ENCODE measurements at places on chromosomes 7 and 10.

GRCh38 chr7:27392477-27392876, 149.9 kb downstream of the EVX1 start:
- DNase-seq: no peak

DNA sequence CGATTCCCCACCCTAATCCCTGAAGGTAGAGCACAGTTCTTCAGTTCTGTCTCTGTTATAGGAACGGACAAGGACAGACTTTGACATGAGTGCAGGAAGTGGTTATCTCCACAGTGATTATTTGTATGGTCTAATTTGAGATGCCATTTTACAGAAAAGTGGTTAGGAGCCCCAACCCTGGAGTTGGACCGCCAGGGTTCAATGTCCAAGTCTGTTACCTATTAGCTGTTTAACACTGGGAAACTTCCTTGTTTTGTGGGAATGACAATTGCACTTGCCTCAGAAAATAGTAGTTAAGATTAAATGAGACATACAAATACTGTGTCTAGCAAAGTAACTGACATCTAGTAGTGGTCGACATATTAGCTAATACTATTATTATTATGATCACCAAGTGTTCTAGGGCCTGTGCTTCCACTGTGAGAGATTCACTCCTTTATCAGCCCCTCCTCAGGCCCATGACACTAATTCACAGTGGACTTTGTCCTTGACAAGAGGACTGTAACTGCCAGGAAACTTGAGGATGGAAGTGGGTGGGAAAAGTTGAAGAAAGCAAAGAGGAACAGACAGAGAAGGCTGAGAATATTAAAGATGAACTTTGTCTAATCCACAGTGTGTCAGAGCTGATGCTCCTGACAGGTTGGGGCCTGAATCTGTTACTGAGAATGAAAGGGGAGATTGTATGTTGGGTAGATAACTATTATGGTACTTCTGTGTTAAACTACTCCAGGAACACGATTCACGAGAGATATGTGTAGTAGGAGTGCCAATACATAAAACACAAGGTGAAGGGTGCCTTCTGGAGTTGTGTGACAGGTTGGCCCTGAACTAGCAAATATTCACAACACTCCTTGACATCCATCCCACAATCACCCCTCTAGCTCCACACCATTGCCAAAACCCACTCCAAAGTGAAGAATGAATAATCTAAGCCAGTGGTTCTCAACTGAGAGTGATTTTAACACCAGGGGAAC, 66.4 kb downstream of the TAC1 start:
- no peak for DNase-seq

- peak; percentile 6 for DNase-seq
Observed at GRCh38 chr10:90920986-90921666, at the start of gene ANKRD1. Gene ANKRD1 (minus strand): TSS chr10:90921087. CDS start chr10:90921027, 60 bp downstream.

DNA sequence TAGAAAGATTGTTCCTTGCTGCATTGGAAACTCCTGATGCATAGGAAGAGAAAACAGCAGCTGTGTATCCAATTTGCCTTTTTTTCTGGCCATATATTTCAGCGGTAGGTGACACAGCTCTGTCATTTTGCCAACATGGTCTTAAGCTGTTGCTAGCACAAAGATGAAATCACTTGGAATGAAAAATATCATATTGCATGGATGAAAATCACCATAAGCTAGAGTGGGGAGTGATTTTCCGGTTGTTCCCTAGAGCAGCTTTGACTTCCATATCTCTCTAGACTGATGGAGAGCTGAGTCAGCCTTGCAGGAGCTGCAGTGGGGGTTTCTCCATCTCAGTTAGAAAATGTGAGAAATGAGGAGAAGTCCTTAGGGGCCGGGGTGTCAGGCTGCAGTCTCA, 38.3 kb upstream of the BTBD16 start:
- DNase-seq: no peak

DNA sequence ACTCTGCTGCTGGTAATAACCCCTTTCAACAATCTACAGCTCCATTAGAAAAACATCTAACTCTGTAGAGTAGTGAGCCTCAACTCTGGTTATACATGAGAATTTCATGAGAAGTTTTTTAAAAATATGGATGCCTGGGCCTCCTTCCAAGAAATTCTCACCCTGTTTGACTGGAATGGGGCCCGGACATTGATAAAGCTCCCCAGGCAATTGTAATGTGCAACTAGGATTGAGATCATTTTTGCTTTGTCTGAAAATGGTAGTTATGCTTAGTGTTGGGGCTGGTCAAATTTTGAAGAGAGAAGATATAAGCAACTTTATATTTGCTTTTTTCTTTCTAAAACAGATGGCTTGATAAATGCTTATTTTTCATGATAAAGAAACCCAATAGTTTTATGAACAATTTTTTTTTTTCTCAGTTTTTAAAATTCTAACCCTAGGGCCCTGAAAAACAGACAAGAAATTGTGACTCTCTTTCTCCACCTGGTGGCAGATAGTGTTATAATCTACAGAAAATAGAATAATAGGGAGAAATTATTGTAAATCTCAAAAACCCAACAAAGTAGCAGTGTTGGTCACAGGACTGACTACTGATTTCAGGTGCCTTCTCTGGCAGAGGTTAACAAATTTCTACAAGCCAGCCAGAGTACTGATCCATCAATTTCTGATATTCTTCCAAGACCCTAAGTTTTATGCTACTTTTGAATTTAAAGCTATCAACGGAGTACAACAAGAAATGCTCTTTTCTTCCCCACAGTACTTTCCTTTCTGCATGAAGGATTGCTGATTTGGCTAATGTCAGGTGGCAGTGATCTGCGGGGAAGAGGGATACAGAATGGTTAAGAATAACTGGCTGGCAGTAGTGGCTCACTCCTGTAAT, 174.8 kb downstream of the DKK1 start:
- peak; percentile 6 for DNase-seq

- peak; percentile 14 for DNase-seq
Observed at GRCh38 chr10:11823122-11823988, at the start of gene PROSER2. Gene PROSER2 (plus strand): TSS chr10:11823356. CDS start chr10:11852078, 28,722 bp downstream.

DNA sequence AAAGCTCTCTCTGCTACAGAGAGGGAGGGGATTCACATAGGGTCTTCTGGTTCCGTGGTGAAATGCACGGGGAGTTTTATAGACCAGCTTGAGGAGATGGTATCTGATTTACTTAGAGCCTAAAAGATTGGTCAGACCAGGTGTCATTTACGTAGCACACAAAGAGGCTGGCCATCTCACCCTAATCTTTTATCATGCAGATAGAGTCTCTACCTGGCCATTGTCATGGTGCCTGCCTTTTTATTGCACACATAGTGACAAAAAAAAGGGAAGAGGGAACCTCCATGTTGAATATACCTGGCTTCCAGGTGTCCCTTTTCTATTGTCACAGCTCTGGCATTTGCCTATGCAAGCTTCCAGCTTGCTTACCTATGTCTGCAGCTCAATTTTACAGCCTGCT, 1456.1 kb downstream of the GATA3 start:
- DNase-seq: no peak

DNA sequence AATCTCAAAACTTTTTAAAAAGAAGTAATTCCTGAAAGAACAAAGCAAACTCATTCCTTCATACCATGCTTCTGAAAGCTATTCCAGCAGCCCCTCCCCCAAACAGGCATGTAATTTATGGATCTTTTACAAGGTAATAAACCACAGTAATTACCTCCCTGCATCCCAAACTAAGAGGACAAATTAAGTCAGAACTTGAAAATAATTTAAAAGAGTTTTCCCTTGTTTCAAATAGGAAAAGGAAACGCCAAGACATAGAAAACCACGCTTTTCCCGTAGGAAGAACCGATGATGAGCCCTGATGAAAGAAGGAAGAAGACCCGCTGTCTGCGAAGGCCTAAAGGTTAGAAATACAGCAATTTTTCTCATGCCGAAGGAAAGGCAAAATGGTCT, 8.9 kb downstream of the HOXA4 start:
- no peak for DNase-seq

DNA sequence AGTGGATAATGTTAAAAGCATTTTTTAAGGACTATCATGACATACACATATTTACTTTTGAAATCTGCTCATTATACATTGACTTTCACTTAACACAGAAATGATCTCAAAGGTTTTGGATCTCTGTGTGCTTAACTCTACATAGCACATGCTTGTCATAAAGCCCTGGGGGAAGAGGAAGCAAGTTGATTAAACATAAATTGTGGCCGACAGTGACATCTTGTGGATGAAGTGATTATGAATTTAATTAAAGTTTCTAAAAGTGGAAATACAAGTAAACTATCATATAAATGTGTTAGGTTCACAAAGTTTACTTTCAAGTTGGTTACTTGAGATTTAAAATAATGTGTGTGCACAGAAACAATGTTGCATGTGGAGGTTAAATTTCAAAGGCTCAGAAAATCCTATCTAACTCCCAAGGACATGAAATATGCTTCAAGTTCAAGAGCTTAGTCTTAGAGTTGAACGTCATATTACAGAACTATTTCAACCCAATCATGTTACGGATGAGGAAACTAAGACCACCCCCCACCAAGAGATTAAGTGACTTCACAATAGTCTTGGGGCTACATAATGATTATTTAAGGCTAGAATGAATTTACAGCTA, 1247.8 kb downstream of the GATA3 start:
- DNase-seq: peak; percentile 29

- DNase-seq: no peak
Observed at GRCh38 chr7:117682681-117683385, 190.4 kb downstream of the CTTNBP2 start.

DNA sequence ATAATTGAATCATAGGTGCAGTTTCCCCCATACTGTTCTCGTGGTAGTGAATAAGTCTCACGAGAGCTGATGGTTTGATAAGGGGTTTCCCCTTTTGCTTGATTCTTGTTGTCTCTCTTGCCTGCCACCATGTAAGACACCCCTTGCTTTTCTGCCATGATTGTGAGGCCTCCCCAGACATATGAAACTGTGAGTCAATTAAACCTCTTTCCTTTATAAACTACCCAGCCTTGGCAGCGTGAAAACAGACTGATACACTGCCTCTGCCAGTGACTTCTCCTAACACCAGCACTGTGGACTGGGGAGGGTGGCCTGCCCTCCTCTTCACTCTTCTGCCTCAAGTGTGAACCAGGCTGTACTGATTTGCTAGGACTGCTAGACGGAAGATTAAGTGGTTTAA, 108.6 kb downstream of the RAB11FIP2 start:
- no peak for DNase-seq

GRCh38 chr10:16699435-16700057, 117.7 kb downstream of the RSU1 start:
- no peak for DNase-seq

GRCh38 chr7:55190511-55191160, 171.8 kb downstream of the EGFR start:
- no peak for DNase-seq

GRCh38 chr10:37680243-37680683, 177.1 kb downstream of the ZNF248 start:
- no peak for DNase-seq

DNA sequence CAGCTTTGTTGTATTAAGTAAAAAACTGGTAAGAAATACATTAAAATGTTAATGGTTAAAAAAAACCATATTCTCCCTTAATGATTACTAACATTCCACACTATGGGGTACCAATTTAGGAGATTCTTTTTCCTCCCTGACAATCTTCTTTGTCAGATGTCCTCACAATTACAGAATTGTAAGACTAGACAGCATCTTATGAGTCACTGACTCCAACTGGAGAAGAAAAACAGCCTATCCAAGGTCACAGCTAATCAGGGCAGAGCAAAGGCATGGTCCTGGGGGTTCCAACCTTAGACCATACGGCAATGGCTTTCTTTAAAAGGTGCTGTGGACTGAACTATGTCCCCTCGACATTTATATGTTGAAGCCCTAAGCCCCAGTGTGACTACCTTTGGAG, 127.6 kb downstream of the DLG5 start:
- peak; percentile 1 for DNase-seq

DNA sequence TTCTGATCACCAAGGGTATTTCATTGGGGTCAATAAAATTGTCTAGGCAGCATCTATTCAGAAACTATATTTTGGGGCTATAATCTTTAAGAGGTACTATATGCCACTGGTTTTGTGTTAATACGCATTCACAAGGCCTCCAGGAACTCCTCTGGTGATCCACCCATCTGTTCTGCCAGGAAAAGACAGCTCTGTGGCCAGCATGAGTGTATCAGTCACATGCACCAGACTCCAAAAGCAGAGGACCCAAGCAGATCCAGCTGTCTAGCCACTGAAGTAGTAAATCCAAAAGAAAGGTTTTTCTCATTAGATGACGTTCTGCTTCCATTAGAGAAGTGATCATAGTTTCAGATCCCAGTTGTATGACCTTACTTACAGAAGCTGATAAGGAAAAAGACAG, 199.6 kb upstream of the CELF2 start:
- DNase-seq: no peak

- no peak for DNase-seq
Observed at GRCh38 chr10:112960151-112960681, 10.2 kb downstream of the TCF7L2 start.

DNA sequence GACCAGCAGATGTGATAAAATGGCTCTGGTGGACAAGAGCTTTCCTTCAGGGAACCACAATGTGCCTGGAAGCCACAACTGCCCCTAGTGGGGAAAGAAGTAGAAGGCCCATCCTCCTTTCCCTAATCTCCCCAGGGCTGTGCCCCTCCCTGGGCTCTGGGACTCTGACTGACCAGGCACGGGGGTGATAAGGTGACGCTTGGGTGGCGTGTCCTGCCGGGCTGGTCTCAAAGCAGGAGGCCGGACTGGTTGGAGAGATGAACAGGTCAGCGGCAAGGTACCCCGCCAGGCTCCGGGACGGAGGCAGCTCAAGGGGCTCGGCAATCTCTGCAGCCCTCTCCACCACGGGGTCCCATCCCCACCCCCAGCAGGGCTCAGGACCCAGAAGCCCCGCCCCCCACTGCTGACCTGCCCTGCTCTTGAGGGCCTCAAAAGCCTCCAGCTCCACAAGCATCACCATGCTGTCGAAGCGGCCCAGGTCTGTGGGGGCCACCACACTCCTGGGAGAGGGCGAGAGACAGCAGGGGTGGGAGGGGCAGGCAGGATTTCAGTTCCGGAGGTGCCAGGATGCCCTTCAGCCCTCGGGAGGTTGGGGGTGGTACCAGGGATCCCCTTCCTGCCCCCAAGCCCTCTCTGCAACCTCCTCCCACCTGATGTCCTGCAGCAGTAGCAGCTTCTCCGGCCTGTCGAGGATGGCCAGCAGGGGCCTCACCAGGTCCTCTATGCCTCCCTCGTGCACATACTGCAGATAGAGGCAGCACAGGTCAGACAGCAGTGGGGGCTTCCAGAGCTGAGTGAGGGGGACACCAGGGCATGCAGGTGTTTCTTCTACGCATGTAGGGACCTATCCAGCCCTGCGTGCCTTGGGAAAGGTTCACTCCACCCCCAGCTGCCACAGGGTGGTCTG, 12.2 kb downstream of the LZTS2 start:
- no peak for DNase-seq

DNA sequence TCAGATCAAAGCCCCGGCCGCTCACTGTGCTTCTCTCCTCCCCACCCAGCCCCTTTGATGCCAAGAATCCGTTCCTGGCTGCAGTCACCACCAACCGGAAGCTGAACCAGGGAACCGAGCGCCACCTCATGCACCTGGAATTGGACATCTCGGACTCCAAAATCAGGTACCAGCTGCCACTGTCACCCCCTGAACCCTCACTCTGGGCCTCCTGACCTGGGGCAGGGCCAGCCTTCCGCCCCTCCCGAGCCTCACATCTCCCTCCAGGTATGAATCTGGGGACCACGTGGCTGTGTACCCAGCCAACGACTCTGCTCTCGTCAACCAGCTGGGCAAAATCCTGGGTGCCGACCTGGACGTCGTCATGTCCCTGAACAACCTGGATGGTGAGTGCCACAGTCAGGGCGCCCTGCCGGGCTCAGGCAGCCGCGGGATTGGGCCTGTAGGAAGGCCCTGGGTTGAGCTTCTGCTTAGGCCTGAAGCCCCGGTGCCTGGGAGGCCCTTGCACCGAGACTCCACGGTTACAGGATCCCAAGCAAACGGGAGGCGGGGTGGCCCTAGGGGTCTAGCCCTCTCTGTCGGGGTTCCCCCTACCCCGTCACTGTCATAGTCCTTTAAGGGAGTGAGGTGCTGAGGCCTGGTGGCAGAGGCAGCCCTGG, 10.8 kb downstream of the TMEM120A start:
- DNase-seq: no peak

All from COLO829 (cell line).